ENCODE measurements at places on chromosomes 12 and 14.

DNA sequence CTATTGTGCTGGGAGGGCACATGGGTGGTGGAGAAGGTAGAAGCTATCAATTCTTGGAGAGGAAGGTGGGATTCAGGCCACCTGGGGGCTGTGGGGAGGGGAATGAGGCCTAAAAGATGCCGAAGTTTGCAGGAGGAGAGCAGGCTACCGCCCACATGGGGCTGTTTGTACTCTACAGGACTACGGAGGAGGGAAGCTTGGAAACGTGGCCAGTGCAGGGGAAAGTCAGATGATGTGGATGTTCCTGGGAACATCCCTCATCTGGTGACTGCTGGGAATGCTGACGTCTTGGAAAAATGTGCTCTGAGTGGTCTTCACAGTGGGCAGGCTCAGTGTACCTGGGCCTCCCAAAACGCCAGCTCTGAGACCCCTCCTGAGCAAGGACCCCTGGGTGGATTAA lies 78.5 kb downstream of the TNFAIP2 start:
- no peak for DNase-seq

- no peak for DNase-seq
These were observed 9.1 kb upstream of the TDG start for GRCh38 chr12:103956509-103957027.

DNA sequence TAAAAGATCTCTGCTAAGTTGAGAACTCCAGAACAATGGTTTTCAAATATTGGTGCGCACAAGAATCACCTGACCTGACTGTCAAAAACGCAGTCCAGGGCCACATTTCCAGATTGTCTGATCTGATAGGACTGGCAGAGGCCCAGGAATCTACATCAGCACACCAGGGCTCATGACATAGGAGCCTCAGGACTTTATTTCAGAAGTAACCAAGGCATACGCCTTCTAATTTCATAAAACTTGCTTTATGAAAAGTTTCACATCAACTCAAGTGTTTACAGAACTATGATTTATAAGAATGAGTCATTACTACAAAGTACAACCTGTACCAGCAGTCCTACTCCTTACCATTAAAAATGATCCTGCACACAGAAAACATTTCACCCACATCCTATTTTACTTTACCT lies 47.7 kb upstream of the PTPRO start:
- no peak for DNase-seq

DNA sequence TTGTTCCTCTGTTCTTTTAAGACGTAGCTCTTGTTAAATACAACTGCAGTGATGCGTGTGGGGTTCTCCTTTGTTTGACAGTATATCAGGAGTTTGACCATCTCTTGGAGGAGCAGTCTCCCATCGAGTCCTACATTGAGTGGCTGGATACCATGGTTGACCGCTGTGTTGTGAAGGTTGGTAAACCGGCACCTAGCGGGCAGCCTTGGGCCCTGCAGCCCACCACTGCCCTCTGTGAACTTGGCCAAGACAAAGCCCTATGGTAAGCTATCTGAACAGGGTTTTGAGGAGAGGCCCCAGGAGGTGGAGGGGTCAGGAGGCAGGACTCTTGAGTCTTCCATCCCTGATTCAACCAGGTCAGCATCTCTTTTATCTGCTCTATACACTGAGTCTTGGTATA lies 54.6 kb upstream of the RIC8B start:
- no peak for DNase-seq

- no peak for DNase-seq
These were observed 14.5 kb downstream of the VWF start for GRCh38 chr12:6110006-6110405.

DNA sequence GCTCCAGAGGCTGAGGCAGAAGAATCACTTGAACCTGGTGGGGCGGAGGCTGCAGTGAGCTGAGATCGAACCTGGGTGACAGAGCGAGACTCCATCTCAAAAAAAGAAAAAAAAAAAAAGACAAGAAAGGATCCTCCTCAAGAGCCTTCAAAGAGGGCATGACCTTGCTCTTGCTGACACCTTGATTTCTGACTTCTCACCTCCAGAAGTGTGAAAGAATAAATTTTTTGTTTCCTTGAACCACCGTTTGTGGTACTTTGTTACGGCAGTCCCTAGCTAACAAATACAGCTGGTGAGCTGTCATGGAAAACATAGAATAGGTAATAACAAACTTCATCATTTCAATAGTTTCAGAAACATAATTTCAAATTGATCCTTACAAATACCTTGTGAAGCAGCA lies 1.9 kb upstream of the ACTR10 start:
- no peak for DNase-seq

- DNase-seq, result no peak
These were observed 43.2 kb downstream of the CALM1 start for GRCh38 chr14:90440021-90440451.

DNA sequence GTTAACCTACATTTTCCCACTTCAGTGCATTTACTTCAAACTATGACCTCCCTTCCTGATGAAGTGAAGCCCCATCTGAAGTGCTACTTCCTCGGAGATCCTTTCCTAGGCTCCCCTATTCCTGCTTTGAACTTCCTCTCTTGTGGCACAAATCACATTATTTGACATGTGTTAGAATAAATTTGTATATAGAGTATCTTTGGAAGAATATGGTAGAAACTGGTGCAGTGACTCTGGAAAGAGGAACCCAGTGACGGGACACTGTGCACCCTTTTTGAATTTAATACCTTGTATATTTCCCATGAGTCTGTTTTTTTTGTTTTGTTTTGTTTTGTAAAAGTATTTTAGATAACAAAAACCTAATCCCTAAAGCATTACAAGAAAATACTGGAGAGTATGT lies 66.4 kb upstream of the SRSF5 start:
- DNase-seq, result no peak

DNA sequence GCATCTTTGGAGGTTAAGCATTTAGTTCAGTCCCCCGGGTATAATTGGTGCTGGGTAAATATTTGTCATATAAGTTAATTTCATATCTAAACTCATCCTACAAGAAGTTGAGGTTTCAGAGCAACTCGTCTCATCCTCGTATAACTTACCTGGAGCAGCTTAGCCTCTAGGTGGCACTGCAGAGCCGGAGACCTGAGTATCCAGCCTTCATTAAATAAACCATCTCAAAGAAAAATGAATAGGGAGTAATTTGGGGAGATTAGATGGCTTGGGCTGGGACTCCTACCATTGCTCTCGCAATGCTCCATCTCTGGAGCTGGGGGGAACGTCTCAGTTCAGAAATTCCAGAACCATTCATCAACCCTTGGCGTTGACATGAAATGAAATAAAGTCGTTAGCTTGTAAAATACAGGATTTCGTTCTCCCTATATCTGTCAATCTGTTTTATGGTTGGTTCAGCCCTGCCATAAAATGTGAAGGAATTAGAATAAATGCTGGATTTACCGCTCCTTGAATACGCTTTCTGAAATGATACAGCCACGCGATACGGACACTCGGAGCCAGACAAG lies 122.9 kb upstream of the TMEM132D start:
- DNase-seq, result no peak

- DNase-seq, result no peak
These were observed 39.1 kb upstream of the GZMB start for GRCh38 chr14:24673059-24673458.

DNA sequence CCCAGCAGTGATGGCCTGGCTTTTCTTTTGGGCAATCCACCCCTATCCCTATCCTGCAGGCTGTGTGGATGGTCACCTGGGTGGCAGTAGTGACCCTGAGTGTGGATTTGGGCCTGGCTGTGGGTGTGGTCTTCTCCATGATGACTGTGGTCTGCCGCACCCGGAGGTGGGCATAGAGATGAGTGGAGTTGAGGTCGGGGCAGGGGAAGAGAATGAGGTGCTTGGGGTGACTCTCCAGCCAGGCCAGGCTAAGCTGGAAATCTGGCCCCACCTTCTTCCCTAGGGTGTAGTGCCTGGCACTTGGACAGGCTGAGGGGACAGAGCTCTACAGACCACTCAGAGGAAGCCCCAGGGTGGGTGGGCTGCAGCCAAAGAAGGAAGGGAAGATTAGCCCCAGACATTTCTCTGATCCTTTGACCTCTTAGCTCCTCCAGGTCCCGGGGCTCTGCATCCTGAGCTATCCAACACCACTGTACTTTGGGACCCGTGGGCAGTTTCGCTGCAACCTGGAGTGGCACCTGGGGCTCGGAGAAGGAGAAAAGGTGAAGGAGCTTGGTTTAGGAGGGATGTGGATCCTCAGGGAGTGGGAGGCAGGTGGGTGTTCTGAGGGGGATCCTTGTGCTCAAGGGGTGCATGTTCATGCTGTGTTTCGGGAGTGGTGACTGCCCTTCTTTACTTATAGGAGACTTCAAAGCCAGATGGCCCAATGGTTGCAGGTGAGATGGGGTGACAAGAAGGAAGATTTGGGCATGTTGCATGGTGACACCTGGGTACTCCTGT lies 8.4 kb downstream of the B4GALNT1 start:
- DNase-seq, result no peak

Measured in stimulated activated CD8-positive, alpha-beta memory T cell treated with anti-CD3 and anti-CD28 coated beads, Interleukin-4, amount 100 ng/mL, for 1 hour (primary cell).